ENCODE measurements at places on chromosomes 6 and 20. TPM values are rescaled to one million over a fixed set of nuclear protein-coding genes. Genes with fewer than 3 reads are reported as not detected.
A peak's percentile ranks its signal among the peaks of the same experiment; 100 is the strongest.

DNA sequence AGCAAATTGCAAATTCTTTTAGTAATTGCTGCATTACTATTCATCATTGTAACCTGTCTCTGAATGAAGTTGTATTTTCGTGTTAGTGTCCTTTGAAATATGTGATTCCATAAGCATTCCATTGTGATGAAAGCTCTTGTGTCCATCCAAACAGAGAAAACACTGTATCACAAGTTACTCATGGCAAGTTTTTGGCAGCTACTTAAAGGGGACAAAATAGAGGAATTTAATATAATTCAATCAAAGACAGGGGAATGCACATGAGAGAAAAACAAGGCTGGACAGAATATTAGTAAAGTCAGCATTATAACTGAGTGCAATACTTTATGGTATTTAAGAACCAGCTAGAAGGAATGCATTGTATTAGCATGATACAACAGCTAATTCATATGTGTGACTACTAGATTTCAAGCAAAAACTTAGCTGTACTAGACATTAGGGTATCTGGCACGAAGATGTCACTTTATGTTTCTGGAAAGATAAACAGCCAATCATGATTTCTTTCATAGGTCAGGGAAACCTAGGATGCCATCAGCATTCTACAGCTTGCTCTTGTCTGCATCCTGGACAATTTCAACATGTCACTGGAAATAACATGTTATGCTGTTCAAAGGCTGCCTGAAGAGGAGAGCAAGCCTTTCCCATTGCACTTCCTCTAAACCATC is 270.6 kb upstream of the MARCKS start:
- no peaks in the 10 kb centered on the region for H3K4me1 ChIP-seq
- no peaks in the 10 kb centered on the region for H3K36me3 ChIP-seq
- DNase-seq: no peak
- H3K4me3 ChIP-seq: no peak overlapping the region
- no peaks in the 10 kb centered on the region for H3K27me3 ChIP-seq

DNA sequence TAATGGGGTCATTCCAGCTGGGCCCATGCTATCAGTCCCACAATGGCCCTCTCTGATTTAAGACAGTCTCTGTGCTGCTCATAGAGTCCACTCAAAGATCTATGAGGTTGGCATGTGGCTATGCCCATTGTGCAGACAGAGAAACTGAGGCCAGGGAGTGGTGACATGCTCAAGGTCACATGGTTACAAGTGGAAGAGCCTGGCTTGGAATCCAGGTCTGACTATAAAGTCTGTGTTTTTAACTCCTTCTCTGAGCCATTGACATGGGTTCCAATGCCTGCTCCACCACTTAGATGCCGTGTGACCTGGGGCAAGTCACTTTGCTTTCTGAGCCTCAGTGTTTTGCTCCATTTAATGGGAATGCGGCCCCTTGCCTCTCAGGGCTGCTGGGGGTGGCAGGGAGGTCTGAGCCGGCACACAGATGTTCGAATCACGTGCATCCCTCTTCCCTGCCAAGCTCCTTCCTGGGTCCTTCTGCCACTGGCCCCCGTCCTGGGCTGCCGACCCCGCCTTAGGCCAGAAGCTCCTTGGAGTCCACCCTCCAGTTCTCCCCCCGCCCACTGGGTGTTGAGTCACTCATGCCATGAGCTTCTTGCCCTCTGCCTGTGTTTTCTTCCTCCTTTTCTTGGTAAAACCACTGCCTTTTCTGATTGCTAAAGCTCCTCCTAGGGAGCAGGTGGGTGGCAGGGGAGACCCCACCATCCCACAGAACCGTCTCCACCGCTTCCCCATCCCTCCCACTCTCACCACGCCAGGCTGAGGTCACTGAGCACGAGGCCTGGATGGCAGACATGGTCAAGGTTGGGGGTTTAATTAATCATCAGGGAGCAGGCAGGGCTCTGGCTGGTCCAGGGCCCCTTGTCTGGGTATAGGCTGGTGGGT is 35.7 kb downstream of the CEBPB start:
- peaks cover 55% of the 10 kb centered on the region for H3K4me1 ChIP-seq
- H3K4me3 ChIP-seq: no peak overlapping the region
- peak overlapping the region; percentile 72 for H3K27ac ChIP-seq

GRCh38 chr6:43268355-43268700 is 25.0 kb downstream of the TTBK1 start:
- peaks cover 15% of the 10 kb centered on the region for H3K27me3 ChIP-seq
- no peak overlapping the region for H3K27ac ChIP-seq
- H3K4me1 ChIP-seq: peaks cover 17% of the 10 kb centered on the region

GRCh38 chr6:29743025-29743424 is 19.8 kb downstream of the HLA-F start:
- H3K4me3 ChIP-seq: no peak overlapping the region
- H3K27ac ChIP-seq: no peak overlapping the region
- H3K27me3 ChIP-seq: no peaks in the 10 kb centered on the region
- no peak for DNase-seq
- H3K36me3 ChIP-seq: no peaks in the 10 kb centered on the region

DNA sequence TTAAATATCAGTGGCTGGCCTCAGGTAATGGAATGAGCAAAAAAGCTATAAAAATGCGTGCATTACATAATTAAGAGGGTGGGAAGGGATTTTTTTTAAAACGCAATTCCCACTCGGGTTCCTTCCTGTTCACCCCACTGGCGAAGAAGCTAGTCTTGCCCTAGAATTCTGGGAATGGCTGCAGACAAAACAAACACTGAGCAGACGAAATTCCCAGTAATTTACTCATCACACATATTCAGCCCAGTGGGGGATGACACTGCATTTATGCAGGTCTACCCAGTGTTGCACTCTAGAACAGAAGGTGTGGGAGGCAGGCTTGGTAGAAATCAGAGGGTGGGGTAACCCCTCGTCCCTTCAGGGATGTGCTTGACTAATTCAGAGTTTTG is 2695.0 kb upstream of the DEFB115 start:
- peaks cover 11% of the 10 kb centered on the region for H3K36me3 ChIP-seq
- no peak overlapping the region for H3K4me3 ChIP-seq
- no peaks in the 10 kb centered on the region for H3K4me1 ChIP-seq
- no peaks in the 10 kb centered on the region for H3K27me3 ChIP-seq
- H3K27ac ChIP-seq: no peak overlapping the region

DNA sequence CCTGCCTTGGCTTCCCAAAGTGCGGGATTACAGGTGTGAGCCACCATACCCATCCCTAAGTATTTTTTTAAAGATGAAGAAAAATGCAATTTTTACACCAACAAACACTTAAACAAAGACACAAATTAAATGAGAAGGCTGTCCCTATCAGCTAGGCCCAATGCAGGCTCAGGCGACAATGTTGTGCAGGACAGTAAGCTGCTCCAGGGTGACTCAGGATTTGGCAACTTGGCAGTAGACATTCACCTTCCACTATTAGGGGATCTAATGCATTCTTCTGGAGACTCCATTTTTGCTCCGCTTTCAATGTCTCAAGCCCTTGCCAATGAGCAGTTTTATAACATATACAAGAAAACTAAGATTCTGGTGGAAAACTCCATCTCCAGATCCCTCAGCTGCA is 19.7 kb downstream of the NDRG3 start:
- no peak for DNase-seq
- H3K27ac ChIP-seq: no peak overlapping the region
- H3K4me1 ChIP-seq: no peaks in the 10 kb centered on the region
- no peaks in the 10 kb centered on the region for H3K27me3 ChIP-seq
- H3K36me3 ChIP-seq: no peaks in the 10 kb centered on the region

GRCh38 chr6:72669324-72669723 is 47.5 kb downstream of the KCNQ5 start:
- no peak overlapping the region for H3K4me3 ChIP-seq
- no peak overlapping the region for H3K27ac ChIP-seq
- H3K36me3 ChIP-seq: no peaks in the 10 kb centered on the region
- DNase-seq: no peak
- H3K4me1 ChIP-seq: no peaks in the 10 kb centered on the region

GJA10 gene
- not detected for total RNA-seq

GRCh38 chr20:16563066-16563806 is 10.0 kb downstream of the KIF16B start:
- no peak overlapping the region for H3K27ac ChIP-seq
- no peaks in the 10 kb centered on the region for H3K36me3 ChIP-seq
- DNase-seq: no peak
- no peak overlapping the region for H3K4me3 ChIP-seq

TRERF1 gene
- 22.0 TPM for total RNA-seq

BPIFA1 gene
- total RNA-seq: not detected

- H3K27me3 ChIP-seq: no peaks in the 10 kb centered on the region
- no peak overlapping the region for H3K27ac ChIP-seq
- no peaks in the 10 kb centered on the region for H3K36me3 ChIP-seq
- H3K4me3 ChIP-seq: no peak overlapping the region
Observed at GRCh38 chr6:156191895-156192294, 585.3 kb upstream of the ARID1B start.

DNA sequence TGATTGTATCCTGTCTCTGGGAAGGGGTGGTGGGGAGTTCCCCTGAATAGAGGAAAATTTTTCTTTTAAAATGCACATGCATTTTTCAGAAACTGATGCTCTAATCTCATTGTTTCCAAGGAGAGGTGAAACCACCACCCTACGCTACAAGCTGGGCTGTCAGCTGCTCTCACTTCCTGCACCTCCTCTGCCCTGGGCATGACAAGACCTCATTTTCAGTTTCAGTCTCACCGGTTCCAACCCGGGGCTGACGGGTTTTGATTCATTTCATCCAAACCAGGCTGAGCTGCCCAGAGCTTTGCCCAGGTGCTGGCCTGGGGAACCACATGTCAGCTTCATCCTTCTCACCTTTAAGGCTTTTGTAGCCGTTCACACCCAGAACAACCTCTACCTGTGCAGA is 99.7 kb downstream of the EYA2 start:
- no peak overlapping the region for H3K27ac ChIP-seq
- H3K4me1 ChIP-seq: peaks cover 28% of the 10 kb centered on the region
- H3K4me3 ChIP-seq: no peak overlapping the region
- DNase-seq: no peak
- no peaks in the 10 kb centered on the region for H3K36me3 ChIP-seq

DNA sequence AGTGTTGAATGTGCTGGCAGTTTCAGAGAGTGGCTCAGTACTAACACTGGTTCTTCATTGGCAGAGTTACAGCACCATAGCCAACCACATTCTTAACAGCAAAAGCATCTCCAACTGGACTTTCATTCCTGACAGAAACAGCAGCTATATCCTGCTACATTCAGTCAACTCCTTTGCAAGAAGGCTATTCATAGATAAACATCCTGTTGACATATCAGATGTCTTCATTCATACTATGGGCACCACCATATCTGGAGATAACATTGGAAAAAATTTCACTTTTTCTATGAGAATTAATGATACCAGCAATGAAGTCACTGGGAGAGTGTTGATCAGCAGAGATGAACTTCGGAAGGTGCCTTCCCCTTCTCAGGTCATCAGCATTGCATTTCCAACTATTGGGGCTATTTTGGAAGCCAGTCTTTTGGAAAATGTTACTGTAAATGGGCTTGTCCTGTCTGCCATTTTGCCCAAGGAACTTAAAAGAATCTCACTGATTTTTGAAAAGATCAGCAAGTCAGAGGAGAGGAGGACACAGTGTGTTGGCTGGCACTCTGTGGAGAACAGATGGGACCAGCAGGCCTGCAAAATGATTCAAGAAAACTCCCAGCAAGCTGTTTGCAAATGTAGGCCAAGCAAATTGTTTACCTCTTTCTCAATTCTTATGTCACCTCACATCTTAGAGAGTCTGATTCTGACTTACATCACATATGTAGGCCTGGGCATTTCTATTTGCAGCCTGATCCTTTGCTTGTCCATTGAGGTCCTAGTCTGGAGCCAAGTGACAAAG is 17.0 kb upstream of the ADGRF4 start:
- DNase-seq: no peak
- H3K27me3 ChIP-seq: no peaks in the 10 kb centered on the region
- H3K36me3 ChIP-seq: no peaks in the 10 kb centered on the region
- no peak overlapping the region for H3K4me3 ChIP-seq
- H3K4me1 ChIP-seq: no peaks in the 10 kb centered on the region
- peak overlapping the region; percentile 41 for H3K27ac ChIP-seq

DNA sequence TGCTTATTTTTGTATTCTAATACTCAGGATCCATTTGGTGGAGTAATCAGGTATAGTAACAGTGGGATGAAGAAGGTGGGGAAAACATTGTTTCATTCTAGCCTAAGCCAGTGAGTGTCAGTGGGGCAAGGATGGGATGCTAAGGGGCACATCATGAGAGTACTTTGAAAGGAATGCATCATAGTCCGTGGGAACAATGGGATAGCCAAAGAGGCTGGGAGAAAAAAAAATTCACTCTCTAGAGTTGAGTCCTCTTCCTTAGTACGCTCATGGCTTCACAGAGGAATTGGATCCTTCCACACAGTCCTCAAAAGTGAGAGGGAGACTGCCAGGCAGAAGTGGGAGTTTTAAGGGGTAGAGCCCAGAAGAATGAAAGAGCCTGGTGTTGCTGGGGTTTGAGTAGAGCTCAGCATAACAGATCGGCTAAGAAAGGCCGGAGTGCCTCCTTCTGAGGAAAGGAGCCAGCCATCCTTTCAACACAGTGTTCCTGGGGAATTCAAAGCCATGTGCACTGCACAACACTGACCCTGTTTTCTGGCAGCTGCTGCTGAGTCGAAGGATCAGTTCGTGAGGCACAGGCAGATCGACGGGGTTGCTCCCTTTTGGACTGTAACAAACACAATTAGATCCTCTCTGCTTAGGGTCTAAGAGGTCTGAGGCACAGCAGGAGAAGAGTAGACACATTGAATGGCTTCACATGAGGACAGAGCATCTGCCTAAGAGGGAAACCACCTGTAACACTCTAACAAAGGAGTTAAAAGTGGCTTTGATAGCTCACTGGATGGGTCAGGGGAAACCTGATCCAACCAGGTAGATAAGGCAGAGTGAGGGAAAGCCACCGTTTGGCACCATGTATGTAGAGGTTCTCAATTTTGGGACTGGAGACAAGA is 61.2 kb downstream of the ELOVL5 start:
- H3K4me3 ChIP-seq: no peak overlapping the region
- DNase-seq: no peak
- no peaks in the 10 kb centered on the region for H3K4me1 ChIP-seq
- H3K27me3 ChIP-seq: no peaks in the 10 kb centered on the region

GRCh38 chr20:31666258-31667042 is 28.7 kb downstream of the COX4I2 start:
- no peak for DNase-seq
- peak overlapping the region; percentile 78 for H3K27ac ChIP-seq
- peaks cover 29% of the 10 kb centered on the region for H3K36me3 ChIP-seq
- no peaks in the 10 kb centered on the region for H3K27me3 ChIP-seq
- peaks cover 83% of the 10 kb centered on the region for H3K4me1 ChIP-seq

TMEM239 gene
- not detected for total RNA-seq

- no peak overlapping the region for H3K4me3 ChIP-seq
- H3K4me1 ChIP-seq: peaks cover 5% of the 10 kb centered on the region
- H3K27me3 ChIP-seq: no peaks in the 10 kb centered on the region
- H3K27ac ChIP-seq: no peak overlapping the region
- DNase-seq: no peak
Observed at GRCh38 chr20:33518071-33518470, 28.2 kb downstream of the CBFA2T2 start.

DNA sequence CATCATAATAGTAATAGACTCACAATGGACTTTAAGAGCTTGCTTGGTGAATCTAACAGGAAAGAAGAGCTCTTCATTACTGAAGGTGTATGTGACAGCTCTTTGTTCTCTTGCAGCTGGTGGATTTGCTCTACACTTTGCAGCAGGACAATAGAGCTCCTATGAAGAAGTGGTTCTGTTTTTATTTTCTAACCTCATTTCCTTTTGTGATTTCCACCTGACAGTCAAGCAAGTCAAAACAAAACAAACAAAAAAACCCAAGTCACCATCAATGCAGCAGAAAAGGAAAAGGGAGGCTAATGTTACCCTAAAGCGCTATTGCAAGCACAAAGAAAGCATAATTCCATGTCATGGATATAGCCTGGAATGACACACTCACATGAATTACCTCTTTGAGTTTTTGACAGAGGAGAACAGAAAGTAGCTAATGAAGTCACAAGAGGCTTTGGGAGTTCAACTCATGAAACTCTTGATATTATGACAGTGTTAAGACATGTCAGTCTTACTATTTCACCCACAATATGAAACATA is 1188.1 kb downstream of the EPHA7 start:
- no peaks in the 10 kb centered on the region for H3K27me3 ChIP-seq
- DNase-seq: no peak
- no peak overlapping the region for H3K27ac ChIP-seq

BMP7 gene
- total RNA-seq: 19.2 TPM
